ENCODE measurements at places on chromosomes 4 and X. TPM values are rescaled to one million over a fixed set of nuclear protein-coding genes. Genes with fewer than 3 reads are reported as not detected.

DNA sequence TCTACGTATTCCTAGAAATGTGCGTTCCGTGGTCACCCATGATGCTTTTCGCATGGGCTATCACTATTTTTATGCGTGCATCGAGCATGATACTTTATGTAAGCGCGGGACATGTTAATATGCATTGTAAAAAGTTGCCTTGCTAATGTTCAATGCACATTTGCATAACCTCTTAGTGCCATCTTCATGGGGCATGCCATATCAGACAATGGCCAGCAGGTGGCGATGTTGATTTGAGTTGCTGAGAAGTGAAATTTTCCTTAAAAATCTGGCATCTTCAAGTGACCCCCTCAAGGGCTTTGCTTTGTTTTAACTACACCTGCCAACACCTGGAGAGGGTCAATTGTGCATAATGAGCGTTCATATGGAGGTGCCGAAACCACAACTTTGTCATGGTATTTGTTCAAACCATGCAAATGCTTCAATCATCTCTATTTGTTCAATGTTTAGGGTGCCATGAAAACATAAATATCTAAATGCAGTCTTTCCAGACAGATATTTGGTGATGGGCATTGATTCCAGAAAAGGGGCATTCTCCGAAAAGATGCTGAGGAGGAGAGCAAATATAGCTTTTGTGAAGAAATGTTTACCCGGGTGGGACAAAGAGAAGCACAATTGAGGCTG lies 833.9 kb upstream of the PRKX start:
- H3K36me3 ChIP-seq: no peaks in the 10 kb centered on the region
- H3K27me3 ChIP-seq: no peaks in the 10 kb centered on the region
- no peak overlapping the region for H3K4me3 ChIP-seq
- H3K4me1 ChIP-seq: no peaks in the 10 kb centered on the region

- no peaks in the 10 kb centered on the region for H3K36me3 ChIP-seq
- peaks cover 15% of the 10 kb centered on the region for H3K4me1 ChIP-seq
- H3K4me3 ChIP-seq: no peak overlapping the region
- no peaks in the 10 kb centered on the region for H3K27me3 ChIP-seq
- no peak for DNase-seq
These were observed 55.4 kb downstream of the ACOX3 start for GRCh38 chr4:8385106-8385505.

GRCh38 chr4:5780831-5781480 lies 70.0 kb downstream of the EVC start:
- H3K4me1 ChIP-seq: peaks cover 6% of the 10 kb centered on the region
- H3K27ac ChIP-seq: no peak overlapping the region

ZNF157 gene
- not detected for total RNA-seq

DNA sequence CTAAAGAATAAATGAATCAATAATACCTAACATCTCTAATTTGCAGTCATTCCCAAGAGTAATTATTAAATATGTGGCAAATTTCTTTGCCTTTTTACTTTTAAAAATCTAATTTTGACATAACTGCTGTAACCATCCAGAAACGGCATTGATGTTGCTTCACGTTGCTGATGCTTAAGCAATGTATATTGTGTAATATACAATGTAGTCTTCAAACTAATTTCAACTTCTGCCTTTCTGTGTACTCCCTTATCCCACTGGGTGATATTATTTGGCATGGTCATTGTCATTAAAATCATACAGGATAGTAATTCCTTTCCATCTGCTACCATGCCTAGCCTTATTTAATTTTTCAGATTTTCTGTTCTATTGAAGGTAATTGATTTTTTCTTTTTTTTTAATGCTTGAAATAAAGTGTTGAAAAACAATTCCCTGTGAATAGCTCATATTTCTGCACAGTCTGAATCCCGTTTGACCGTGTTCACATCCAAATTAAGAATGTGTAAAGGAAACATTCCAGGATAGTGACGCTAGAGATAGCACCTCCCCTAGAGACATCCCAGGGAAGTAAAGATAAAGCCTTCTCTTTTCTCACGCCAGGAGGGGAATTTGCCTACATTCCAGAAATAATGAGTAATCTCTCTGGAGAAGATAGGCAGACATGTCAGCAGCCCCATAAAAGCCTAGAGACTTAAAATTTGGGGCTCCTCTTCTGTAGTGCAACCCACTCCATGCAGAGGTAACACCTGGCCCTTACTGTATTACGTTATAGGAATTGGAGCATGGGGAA lies 8.6 kb downstream of the FAM200B start:
- DNase-seq: peak; percentile 88
- H3K27ac ChIP-seq: peak overlapping the region; percentile 82
- H3K27me3 ChIP-seq: no peaks in the 10 kb centered on the region
- peaks cover 37% of the 10 kb centered on the region for H3K4me1 ChIP-seq
- peaks cover 22% of the 10 kb centered on the region for H3K36me3 ChIP-seq

SMIM10L2A gene
- total RNA-seq: not detected

GRCh38 chr4:2930135-2930757 lies 33.0 kb downstream of the NOP14 start:
- H3K27ac ChIP-seq: no peak overlapping the region
- H3K36me3 ChIP-seq: no peaks in the 10 kb centered on the region
- no peaks in the 10 kb centered on the region for H3K27me3 ChIP-seq
- no peak overlapping the region for H3K4me3 ChIP-seq

POU3F4 gene
- not detected for total RNA-seq

DNA sequence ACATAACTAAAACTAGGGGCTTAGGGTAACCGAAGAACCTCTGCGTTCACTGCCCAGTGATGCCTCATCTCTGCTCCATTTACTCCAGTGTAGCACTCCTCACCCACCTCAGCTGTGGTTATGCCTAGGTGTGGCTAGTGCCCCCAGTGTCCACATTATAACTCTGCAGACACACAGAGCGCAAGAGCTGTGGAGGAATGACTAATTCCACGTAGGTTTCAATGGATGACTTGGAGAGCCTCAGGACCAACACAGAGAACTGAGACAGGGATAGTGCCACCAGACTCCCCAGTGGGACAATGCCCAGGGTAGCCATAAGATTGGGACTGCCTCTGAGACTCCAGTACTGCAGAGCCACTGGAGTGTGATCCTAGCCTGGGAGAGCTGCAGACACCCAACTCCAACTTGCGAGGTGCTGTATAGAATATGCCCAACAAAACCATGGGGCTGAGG lies 542.4 kb upstream of the DIPK2B start:
- H3K4me3 ChIP-seq: no peak overlapping the region
- H3K27me3 ChIP-seq: no peaks in the 10 kb centered on the region

TMSB15A gene
- total RNA-seq: not detected

ODAPH gene
- not detected for total RNA-seq

GRCh38 chr4:86818841-86819240 lies 30.3 kb downstream of the SLC10A6 start:
- H3K27me3 ChIP-seq: no peaks in the 10 kb centered on the region
- no peak for DNase-seq
- no peak overlapping the region for H3K4me3 ChIP-seq
- H3K27ac ChIP-seq: no peak overlapping the region

GRCh38 chr4:174260099-174260498 lies 23.4 kb downstream of the FBXO8 start:
- no peak overlapping the region for H3K27ac ChIP-seq
- DNase-seq: no peak
- no peaks in the 10 kb centered on the region for H3K36me3 ChIP-seq
- no peaks in the 10 kb centered on the region for H3K27me3 ChIP-seq
- H3K4me1 ChIP-seq: no peaks in the 10 kb centered on the region
- H3K4me3 ChIP-seq: no peak overlapping the region

- no peak overlapping the region for H3K4me3 ChIP-seq
- H3K27ac ChIP-seq: no peak overlapping the region
- H3K36me3 ChIP-seq: no peaks in the 10 kb centered on the region
- DNase-seq: no peak
- H3K27me3 ChIP-seq: no peaks in the 10 kb centered on the region
These were observed 494.3 kb downstream of the IDS start for GRCh38 chrX:149010853-149011224.

DNA sequence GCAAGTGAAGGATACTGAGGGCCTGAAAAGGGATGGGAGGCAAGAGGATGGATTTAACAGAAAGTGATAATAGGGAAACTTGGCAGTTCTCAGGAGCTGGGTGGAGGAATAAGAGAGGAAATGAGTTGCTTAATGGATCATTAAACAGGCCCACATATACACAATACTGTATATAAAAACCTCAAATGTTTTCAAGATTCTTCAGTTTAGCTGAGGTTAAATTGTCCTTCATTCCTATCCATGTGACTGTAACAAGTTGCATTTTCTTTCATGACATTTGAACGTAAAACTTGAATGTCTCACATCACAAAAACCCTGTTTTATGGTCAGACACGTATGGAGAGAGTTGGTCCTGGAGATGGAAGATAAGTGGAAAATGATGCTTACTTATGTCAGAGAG lies 76.5 kb upstream of the PLAC8 start:
- H3K27ac ChIP-seq: no peak overlapping the region
- no peaks in the 10 kb centered on the region for H3K4me1 ChIP-seq
- H3K27me3 ChIP-seq: no peaks in the 10 kb centered on the region
- no peak overlapping the region for H3K4me3 ChIP-seq
- no peaks in the 10 kb centered on the region for H3K36me3 ChIP-seq

GRCh38 chrX:41599507-41599906 lies 89.3 kb upstream of the GPR34 start:
- H3K4me3 ChIP-seq: no peak overlapping the region
- DNase-seq: no peak
- no peaks in the 10 kb centered on the region for H3K4me1 ChIP-seq
- no peaks in the 10 kb centered on the region for H3K27me3 ChIP-seq

HGFAC gene
- total RNA-seq: 1.5 TPM

MBNL3 gene
- 36.1 TPM for total RNA-seq

ARMCX4 gene
- total RNA-seq: 4.8 TPM

Data from PC-9 (cell line).